Umbilical cord (tissue), 2 donors: ENCODE measurements at places on chromosomes 4 and X. TPM values are rescaled to one million over a fixed set of nuclear protein-coding genes. Genes with fewer than 3 reads are reported as not detected.

Gene NEIL3
- total RNA-seq, result 2.6 TPM

Gene NPY2R
- 1.4 TPM for total RNA-seq

Gene SCML2
- 6.3 TPM for total RNA-seq

Gene TIGD4
- 3.9 TPM for total RNA-seq

DNA sequence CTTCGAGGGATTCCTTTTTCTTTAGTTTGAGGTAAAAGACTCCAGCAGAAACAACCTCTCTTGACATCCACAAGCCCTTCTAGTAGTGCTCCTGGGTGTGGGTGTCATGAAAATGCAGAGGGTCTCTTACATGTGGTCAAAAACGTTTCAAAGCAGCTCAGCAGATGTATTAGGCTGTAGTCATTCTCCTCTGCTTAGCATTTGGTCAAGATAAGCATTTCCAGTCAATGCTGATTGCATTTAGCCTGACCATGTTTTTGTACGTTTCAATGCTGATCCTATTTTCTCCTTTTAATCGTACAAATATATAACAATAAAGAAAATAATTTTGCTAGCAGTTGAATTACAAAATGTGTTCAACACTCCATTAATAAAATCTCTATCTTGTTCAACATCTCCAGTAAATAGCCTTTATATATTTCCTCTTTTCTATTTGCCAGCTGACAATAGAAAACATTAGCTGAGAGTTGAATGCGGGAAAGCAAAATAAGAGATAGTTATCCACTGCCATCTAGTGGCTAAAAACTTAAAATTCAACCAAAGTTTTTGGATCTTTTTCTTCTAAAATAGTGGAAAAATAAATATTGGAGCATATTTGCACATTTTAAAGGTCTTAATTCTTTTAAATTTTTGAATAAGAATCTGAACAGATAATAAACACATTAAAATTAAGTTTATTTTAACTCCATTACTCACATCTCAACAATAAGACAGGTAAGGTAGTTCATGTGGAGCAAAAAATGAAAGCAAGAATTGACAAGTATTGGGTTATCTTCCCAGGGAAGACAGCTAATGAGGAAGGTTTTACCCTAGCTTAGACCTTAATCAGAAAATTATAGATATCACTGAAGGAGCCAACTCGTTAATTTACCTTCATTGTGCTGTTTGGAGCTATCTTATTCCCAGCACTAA is 15.2 kb upstream of the PACRGL start:
- peak; percentile 59 for DNase-seq

GRCh38 chr4:152509595-152510225 is 26.2 kb downstream of the FBXW7 start:
- DNase-seq, result no peak

Gene TMEM47
- total RNA-seq, result 83.1 TPM

DNA sequence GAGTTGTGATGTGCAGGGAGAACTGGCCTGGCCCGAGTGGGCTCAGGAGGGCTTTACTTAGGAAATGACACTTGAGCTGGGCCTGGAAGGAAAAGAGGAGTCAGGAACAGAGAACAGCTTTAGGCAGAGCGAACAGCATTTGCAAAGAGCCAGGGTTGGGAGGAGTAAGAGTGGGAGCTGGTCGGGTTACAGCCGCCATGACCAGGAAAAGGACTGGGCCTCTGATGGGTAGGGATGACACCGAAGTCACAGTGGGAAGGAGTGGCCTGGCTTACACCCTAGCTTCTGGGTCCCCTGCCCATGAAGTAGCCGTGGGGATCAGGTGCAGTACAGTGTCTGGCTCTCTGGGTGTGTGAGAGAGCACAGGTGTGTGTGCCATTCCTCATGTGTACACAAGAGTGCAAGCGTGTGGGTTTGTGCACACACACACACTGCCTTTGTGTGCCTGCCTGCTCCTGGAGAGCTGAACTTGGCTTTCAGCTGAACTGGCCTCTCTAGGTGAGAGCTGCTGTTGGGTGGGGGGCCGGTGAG is 31.6 kb downstream of the TRMT44 start:
- peak; percentile 21 for DNase-seq

Gene TCEAL4
- total RNA-seq, result 134 TPM

- peak; percentile 4 for DNase-seq
Observed at GRCh38 chr4:67933755-67934154, 29.5 kb downstream of the TMPRSS11A start.

DNA sequence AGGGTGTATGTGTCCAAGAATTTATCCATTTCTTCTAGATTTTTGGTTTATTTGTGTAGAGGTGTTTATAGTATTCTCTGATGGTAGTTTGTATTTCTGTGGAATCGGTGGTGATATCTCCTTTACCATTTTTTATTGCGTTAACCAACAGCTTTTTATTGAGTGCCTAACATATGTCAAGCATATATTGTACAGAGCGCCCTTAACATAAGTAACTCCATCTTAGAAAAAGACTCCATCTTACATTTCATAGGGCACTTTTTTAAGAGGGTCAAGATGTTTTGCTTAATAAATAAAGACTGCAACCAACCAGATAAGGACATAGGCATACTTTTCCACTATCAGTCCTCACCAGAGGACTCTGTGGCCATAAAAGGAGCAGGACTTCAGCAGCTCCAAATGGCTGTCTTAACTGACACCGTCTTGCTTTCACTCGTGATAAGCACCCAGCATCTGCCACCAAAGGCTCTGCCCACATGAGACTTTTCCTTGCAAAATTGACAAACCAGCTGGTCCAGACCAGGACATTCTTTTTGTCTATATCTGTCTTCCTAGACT is 75.0 kb downstream of the HS6ST2 start:
- no peak for DNase-seq

Gene SORBS2
- 354 TPM for total RNA-seq

- no peak for DNase-seq
Observed at GRCh38 chr4:152763796-152764195, 15.7 kb downstream of the TIGD4 start.
